CD4-positive, CD25-positive, alpha-beta regulatory T cell (primary cell): ENCODE measurements at places on chromosomes 13 and 19. TPM values are rescaled to one million over a fixed set of nuclear protein-coding genes. Genes with fewer than 3 reads are reported as not detected.

- H3K36me3 ChIP-seq, result no peaks in the 10 kb centered on the region
- DNase-seq, result no peak
- no peak overlapping the region for H3K27ac ChIP-seq
- no peaks in the 10 kb centered on the region for H3K27me3 ChIP-seq
- H3K4me1 ChIP-seq, result no peaks in the 10 kb centered on the region
Observed at GRCh38 chr13:44874886-44875630, 114.2 kb downstream of the NUFIP1 start.

DNA sequence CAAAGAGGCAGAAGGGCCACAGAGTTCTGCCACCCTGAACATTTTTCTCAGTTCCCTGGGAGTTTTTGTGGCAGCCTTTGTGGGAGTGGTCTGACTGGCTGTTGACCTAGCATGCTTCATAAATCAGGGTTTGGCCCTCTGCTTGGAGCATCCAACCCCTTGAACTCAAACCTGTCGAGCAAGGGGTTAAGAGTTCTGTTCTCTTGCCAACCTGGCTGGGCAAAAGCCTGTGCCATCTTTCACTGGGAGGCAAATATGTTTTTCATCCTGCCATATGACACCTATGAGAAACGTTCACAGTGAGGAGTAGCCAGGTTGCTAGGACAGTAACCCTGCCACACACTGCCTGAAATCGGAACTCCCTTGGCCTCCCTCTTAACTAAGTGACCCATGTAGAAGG is 7.7 kb upstream of the TEX26 start:
- H3K4me1 ChIP-seq, result no peaks in the 10 kb centered on the region
- H3K27me3 ChIP-seq, result peaks cover 1% of the 10 kb centered on the region
- no peak overlapping the region for H3K4me3 ChIP-seq
- DNase-seq, result no peak
- no peak overlapping the region for H3K27ac ChIP-seq
- no peaks in the 10 kb centered on the region for H3K36me3 ChIP-seq

DNA sequence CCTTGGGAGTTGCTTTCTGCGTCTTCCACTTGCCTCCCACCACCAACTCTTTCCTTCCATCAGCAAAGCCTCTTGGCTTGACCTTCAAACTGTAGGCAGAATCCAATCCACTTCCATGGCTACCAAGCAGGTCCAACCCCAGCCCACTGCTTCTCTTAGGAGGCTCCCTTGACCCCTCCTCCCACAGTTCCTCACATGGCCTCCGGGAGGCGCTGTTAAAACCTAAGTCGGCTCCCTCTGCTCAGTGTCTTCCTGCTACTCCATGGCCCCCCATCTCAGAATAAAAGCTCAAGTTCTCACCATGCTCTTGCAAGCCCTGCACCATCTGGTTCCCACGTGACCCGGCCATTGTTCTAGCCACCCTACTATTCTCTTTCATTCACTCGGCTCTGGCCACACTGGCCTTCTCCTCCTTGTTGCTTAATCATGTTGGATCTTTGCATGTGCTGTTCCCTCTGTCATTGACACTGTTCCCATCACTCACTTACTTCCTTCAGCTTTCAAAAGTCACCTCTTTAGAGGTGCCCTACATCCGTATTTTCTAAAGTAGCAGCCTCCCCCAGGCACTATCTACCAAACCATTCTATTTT is 7.5 kb downstream of the IZUMO2 start:
- H3K4me3 ChIP-seq, result no peak overlapping the region
- no peak overlapping the region for H3K27ac ChIP-seq
- H3K27me3 ChIP-seq, result no peaks in the 10 kb centered on the region

GRCh38 chr19:29966588-29967249 is 24.7 kb downstream of the URI1 start:
- no peak overlapping the region for H3K4me3 ChIP-seq
- DNase-seq, result peak; percentile 30
- H3K36me3 ChIP-seq, result no peaks in the 10 kb centered on the region
- no peak overlapping the region for H3K27ac ChIP-seq
- no peaks in the 10 kb centered on the region for H3K27me3 ChIP-seq
- H3K4me1 ChIP-seq, result peaks cover 62% of the 10 kb centered on the region

GRCh38 chr19:4456843-4457653 is 546 bp downstream of the UBXN6 start:
- H3K27ac ChIP-seq, result peak overlapping the region; percentile 76
- H3K36me3 ChIP-seq, result peaks cover 17% of the 10 kb centered on the region
- peak overlapping the region; percentile 66 for H3K4me3 ChIP-seq
- peak; percentile 49 for DNase-seq
- peaks cover 21% of the 10 kb centered on the region for H3K4me1 ChIP-seq
- H3K27me3 ChIP-seq, result no peaks in the 10 kb centered on the region

The KIR2DL1 gene
- total RNA-seq, result not detected

The SLC25A15 gene
- 4.8 TPM for total RNA-seq

The C1QTNF9B gene
- total RNA-seq, result not detected
